ENCODE measurements at places on chromosomes 13 and 19.
A peak's percentile ranks its signal among the peaks of the same experiment; 100 is the strongest.

GRCh38 chr19:38434549-38435051 lies 1.1 kb downstream of the RYR1 start:
- DNase-seq = no peak

DNA sequence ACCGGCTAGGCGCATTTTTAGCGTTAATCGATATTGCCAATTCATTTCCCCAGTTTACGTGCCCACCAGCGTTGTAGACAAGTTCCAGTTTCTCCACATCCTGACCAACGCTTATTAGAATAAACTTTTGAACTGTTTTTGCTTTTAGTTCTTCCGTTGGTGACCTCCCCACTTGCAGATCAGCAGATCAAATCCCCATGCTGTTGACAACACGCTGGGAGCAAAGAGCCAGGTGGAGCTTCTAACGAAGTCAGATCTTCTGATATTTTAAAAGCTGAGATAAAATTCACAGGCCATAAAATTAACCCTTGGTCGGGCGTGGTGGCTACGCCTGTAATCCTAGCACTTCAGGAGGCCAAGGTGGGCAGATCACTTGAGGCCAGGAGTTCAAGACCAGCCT lies 21.2 kb downstream of the RCN3 start:
- DNase-seq = no peak

- DNase-seq = no peak
Observed at GRCh38 chr13:111978546-111978945, 88.4 kb upstream of the SOX1 start.

GRCh38 chr19:47210689-47211316 lies 20.2 kb downstream of the BBC3 start:
- DNase-seq = peak; percentile 69

DNA sequence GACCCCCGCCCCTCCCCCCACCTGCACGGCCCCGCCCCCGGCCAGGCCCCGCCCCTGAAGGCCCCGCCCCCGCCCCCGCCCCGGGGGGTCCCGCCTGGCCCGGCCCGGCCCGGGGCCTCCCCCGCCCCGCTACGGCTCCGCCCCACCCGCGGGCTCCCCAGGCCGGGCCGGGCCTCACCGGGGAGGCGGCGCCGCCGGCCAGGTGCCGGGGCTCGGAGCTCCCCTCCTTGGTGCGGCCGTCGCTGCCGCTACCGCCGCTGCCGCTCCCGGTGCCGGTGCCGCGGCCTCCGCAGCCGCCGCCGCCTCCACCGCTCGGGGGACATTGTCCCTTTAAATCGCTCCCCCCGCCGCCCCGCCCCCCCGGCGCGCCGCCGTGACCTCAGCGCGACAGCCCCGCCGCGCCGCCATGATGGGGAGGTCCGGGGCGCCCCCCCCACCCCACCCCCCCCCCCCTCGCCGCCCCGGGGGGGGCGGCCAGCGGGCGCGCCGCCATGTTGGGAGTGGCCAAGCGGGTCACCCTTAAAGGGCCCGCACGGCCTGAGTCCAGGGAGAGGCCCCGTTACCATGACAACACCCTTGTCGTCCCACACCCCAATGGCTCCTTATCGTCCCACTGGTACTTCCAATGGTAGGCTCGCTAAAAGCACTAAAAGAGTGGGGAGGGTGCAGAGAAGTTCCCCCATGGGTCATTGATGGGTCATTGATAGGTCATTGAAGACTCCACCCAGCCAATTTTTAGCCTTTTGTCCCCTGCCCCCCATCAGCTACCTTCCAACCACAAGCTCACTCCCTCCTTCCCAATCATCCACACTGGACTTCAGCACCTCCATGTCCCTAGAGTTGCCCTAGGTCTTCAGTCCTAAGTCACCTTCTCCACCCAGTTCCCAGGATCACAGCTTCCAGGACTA lies at the start of gene WIZ:
TSS of gene WIZ (minus strand) at position 337 of the 908 bp plus-strand sequence. CDS start 1,649 bp downstream, outside the sequence.
- DNase-seq = peak; percentile 68

DNA sequence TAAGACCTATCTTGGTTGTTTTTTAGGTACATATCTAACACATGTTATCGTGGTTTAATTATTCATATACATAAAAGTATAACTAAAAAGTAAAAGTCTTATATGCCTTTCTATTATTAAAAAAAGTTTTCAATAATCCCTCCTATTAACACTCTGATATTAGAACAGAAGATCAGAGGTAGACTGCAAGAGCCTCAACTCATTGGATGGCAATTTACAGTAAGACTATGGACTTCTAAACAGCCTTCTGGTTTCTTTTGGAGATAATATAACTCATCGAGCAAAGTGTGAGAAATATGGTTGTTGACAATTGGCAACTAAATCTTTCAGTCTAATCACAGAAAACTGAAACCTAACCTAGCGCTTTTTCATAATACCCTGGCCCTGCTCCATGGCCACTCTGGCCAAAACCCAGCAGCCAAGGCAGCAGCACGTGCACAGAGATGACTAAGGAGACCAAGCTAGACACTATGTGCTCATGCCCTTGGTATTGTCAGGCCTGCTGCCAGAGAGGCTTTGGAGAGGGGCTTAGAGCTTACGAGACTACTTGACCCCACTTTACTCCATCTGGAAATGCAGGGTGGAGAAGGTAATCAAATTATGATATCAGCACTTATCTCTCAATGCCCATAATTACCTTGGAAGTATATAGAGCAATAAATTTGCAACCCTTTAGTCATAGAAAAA lies 40.6 kb upstream of the EEF1AKMT1 start:
- no peak for DNase-seq

DNA sequence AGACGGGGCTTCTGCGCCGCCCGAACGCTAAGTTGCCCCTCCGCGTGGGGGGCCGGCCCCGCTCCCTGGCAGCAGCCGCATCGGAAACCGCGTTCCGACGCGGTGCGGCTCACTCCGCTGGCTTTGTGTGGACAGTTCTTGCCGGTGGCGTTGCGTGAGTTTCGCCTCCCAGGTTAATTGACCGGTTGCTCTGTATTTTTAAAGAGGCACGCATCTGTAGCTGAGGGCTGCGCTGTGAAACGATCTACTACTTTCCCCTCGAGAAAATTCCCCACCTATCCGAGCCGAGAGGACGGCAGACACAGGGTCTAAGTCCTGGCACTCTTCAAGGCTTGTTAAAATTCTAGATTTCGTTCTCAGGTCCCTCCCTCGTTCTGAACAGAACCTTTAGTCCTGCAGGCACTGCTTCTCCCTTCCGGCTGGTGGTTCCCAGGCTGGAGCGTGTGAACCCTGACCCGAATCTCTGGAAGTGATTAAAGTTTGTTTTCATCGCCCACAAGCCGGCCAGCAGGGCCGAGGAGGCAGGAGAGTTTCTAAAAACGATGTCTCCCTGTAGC lies 933 bp downstream of the ARHGEF7 start:
- no peak for DNase-seq

GRCh38 chr19:55704494-55705245 lies 29.6 kb downstream of the EPN1 start:
- no peak for DNase-seq

DNA sequence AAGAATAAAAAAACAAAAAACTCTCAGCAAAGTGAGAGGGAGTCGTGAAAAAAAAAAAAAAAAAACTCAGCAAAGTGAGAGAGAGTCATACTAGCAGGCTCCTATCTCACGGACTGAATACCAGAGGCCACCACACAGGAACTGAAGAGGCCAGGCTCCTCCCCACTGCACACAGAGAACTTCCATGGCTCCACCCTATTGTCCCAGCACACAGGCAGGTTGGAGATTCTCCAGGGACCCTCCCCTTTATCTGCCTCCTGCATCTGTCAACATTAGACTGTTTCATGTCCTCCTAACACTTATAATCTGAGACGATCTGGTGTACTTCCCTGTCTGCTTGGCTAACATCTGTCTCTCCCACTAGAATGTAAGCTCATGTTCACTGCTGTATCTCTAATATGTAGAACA lies 37.0 kb upstream of the FARP1 start:
- no peak for DNase-seq

DNA sequence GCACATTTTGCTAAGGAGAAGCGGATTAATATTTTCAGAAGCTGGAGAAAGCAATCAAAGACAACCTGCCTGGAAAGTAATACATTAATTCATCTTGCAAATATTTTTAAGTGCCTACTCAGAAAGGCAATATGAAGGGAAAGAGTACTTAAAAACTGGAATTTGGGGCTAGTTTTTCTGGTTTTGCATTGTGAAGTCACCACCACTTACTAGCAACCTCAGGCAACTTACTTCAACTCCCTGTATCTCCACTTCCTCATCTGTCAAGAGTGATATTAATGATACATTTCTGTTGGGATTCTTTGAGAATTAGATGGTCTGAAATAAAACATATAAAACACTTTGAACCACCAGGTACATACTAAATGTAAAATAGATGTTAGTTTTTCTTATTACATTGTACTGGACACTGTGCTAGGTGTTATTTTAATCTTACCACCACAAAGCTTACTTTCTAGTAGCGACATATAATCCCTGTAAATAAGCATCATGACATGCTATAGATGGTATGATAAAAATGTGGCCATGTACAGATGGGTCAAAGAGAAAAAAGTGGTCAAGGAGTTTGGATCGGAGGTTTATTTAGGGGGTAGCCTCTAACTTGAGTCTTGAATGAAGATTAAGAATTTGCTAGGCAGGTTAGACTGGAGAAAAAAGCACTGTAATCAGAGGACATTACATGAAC lies 101.2 kb downstream of the SPRY2 start:
- DNase-seq = no peak

DNA sequence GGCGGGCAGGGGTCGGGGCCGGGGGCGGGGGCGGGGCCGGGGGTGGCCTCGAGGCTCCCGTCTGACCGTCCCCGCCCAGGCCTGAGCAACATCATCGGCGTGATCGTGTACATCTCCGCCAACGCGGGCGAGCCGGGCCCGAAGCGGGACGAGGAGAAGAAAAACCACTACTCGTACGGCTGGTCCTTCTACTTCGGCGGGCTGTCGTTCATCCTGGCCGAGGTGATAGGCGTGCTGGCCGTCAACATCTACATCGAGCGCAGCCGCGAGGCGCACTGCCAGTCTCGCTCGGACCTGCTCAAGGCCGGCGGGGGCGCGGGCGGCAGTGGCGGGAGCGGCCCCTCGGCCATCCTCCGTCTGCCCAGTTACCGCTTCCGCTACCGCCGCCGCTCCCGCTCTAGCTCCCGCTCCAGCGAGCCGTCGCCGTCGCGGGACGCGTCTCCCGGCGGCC lies 9.4 kb upstream of the CACNG6 start:
- peak; percentile 24 for DNase-seq

DNA sequence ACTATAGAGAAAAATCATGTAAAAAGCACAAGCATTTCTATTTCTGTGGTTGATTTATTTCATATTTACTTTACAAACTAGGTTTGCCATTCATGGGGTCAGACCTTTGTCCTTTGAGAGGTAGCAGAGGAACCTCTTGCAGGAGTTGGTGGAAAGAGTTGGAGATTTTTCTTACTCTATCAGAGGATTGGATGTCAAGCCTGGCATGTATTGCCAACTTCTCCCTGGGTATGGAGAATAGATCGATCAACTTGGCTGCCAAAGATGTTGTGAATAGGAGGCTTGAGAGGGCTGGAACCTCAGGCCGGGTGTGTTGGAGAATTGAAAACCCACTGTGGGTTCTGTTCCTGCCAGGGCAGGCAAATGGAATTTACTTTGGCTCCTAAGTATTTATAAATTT lies 81.2 kb downstream of the WDFY2 start:
- DNase-seq = no peak

DNA sequence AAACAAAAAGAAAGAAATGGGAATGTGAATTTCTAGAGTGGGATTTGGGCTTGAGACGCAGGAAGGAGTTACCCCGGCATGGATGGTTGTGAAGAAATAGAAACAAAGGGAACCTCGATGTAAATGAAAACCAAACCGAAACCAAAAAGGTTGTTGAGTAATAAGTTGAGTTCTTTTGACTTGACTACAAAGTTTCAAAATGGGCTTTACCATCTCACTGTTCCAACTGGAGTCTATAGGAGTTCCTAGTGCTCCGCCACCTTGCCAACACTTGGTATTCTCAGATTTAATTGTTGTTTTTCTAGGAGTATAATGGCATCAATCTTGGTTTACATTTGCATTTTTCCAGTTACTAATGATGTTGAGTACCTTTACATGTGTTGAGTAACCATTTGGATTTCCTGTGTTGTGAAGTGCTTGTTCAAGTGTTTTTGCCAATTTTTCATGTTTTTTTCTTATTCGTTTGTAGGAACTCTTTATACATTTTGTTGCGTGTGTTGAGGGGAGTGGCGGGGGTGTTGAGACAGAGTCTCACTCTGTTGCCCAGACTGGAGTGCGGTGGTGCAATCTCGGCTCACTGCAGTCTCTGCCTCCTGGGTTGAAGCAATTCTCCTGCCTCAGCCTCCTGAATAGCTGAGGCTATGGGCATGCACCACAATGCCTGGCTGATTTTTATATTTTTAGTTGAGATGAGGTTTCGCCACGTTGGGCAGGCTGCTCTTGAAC lies 9.2 kb downstream of the UBE2S start:
- DNase-seq = no peak

- DNase-seq = peak; percentile 64
Observed at GRCh38 chr19:49546825-49547565, 19.2 kb downstream of the RCN3 start.

- DNase-seq = no peak
Observed at GRCh38 chr13:19984430-19985218, 26.1 kb downstream of the ZMYM2 start.
